ENCODE measurements at places on chromosomes 2 and 18.

- no peak for DNase-seq
Measured at GRCh38 chr2:46913471-46914381, 1.9 kb downstream of the MCFD2 start.

DNA sequence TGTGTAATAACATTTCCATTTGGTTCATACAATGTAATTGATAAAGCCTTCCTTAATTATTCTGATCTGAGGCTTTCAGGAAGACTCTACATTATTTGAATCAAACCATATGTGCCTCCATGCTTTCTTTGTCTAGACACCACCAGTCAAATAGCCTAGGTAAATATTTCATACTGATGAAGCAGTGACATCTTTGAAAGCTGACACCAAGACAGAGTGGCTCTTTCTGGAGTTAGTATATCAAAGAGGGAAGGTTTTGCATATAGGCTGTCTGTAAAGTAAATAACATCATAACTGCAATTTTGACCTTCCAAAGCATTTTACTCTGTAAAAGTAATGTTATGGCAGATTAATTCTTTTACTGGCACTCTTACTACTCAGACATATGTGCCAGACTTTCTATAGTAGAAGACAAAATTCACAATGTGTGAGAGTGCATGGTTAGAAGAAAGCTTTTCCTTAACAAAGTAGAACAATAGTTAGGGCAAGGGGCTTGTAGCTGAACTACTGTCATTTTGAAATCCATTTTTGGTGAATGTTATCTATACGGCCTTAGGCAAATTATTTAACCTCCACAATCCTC is 177.3 kb downstream of the ERBB4 start:
- no peak for DNase-seq

GRCh38 chr18:61637319-61637718 is 255.5 kb downstream of the RNF152 start:
- no peak for DNase-seq

- no peak for DNase-seq
Measured at GRCh38 chr2:217553202-217553601, 449.6 kb downstream of the TNS1 start.

- no peak for DNase-seq
Measured at GRCh38 chr2:65532937-65533336, 100.5 kb upstream of the SPRED2 start.

Measured in OCI-LY7 (cell line).